IPS-NIHi11 (cell line): ENCODE measurements at places on chromosomes 6 and 20.

DNA sequence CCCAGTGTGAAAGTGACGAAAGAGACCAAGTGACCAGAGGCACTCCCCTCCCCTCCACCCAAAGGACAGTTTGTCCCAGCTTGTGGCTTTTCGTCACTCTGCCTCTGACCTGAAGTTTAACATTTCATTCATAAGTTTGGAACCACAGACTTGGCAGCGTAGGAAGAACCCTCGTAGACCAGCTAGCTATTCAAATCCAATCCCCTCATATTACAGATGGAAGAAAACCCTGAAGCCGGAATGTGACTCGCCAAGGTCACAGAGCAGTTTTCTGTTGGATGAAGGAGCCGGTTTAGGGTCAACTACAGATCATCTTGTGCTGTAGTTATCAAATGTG lies 3.9 kb upstream of the SYS1 start:
- no peak for DNase-seq

DNA sequence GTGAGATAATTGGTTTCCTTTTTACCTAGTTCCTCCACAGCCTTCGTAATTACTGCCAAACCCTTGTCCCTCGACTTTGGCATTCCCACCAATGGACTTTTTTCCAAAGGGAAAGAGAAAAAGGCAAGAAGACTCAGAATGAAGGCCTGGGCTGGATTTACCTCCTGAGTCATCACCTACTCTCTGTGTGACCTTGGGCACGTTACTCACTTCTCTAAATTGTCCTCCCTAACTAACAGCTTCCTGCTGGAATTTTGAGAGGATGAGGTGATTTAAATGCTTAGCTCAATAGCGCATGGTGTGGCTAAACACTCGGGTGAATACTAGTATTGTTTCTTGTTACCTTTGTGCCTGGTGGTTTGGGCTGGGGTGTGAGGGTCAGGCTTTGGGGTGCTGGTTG lies 146.6 kb downstream of the DHX35 start:
- no peak for DNase-seq

DNA sequence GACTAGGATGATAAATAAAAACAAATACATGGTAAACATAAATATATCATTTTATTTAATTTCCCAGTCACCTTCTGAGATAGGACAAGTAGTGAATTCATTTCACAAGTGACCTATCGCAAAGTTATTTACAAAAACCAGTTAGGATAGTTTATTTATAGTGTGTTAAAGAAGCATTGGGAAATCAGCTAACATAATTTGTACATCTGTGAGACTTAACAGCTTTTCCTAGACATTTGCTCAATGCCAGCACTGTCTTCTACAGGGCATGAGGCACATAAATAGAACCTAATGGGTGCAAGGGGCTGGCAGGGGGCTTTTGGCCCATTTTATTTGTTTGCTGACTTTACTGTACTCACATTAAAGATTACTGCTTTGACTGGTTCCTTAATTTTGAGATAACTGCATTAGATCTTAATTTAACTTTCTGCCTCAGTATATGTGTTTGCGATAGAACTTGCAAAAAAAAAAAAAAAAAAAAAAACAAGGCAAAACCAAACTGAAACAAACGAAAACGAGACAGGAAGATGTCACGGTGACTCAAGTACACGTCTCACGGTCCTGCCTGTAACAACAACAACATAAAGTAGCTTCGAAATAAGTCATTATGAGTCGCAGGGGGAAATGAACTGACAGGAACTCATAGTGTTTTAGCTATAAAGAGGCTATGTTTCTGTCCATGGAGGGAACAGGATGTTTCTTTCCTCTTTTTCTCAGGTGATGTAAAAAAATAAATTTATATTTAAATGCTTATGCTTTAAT lies 133.7 kb upstream of the GMDS start:
- DNase-seq, result no peak

DNA sequence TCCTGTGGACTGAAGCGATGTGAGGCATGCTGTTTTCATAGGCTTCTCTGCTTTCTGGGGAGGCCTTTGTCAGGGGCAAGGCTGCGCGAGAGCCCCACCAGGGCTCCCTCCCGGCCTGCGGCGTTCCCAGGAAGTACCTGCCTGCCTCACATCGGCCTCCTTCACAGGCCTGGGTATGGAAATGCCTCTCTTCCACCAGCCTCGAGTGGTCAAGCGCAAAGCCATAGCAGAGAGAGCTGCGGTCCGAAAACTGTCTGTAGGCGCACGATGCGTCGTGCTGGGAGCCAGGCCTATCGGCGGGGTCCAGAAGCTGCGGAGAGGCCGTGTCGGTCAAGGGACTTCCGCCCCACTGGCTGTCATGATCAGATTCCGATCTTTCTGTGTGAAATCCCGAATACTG lies 71.2 kb downstream of the SIM1 start:
- no peak for DNase-seq

GRCh38 chr20:57294550-57294949 lies 28.1 kb upstream of the BMP7 start:
- DNase-seq, result no peak

DNA sequence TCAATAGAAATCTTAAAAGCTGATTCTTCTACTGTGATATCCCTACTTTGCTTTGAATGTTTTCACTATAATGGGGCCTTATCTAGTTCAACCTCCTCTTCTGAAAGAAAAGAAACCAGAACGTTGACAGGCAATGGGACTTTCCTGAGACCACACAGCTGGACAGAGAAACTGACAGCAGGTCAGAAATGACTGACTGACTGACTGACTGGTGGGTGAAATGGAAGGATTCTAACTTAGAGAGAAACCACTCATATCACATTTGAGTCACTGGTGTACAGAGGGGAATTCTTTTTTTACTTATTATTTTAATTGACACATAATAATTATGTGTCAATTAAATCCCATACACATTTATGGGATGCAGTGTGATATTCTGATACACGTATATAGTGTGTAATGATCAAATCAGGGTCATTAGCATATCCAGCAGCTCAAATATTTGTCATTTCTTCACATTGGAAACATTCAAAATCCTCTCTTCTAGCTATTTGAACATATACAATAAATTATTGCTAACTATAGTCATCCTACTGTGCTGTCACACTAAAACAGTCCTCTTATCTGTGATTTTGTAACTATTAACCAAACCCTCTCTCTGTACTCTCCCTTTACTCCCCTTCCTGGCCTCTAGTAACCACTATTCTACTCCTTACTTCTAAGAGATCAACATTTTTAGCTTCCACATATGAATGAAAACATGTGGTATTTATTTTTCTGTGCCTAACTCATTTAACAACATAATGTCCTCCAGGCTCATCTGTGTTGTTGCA lies 64.8 kb upstream of the NRSN1 start:
- no peak for DNase-seq

DNA sequence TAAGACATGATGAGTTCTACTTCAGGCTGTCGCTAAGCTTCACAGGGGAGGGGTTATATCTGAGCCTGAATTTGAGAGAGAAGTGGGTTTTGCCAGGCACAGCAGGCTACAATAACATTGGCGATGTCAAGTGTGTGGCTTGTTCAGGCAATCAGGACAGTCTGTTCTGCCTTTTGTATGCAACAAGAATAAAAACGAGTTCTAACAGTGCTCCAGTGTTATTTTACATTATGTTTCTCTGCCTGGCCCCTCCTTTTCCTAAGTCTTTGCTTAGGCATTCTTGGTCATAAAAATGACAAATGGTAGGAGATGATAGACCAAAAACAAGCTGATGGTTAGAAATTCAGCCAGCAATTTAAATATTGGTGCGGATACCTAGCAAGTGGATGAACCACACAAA lies 26.8 kb downstream of the PAQR8 start:
- no peak for DNase-seq

- no peak for DNase-seq
Measured at GRCh38 chr6:122276637-122277036, 122.8 kb upstream of the HSF2 start.

DNA sequence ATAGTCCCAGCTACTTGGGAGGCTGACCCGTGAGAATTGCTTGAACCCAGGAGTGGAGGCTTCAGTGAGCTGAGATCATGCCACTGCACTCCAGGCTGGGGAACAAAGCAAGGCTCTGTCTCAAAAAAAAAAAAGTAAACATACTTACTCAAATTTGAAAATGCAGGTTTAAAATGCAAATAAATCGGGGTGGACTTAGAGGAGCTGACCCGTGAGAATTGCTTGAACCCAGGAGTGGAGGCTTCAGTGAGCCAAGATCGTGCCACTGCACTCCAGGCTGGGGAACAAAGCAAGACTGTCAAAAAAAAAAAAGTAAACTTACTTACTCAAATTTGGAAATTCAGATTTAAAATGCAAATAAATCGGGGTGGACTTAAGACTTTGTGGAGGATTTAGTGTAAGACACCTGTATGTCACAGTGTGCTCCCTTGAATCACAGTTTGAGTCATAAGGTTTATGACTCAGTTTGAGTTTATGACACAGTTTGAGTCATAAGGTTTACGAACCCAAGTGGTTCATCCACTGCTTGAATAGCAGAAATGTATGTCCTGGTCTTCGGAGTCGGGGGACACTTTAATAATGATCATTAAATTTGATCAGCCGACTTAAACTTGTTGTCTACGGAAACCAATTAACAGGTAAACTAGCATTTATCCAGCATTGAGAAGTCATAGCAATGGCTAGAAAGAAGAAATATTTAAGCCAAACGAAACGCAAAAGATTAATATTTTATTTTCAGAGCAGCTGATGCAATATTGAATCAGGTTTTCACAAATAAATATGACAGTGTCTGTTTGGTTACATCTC lies 6.8 kb upstream of the MRPS10 start:
- DNase-seq, result no peak

GRCh38 chr6:37492991-37493660 lies 6.6 kb downstream of the CCDC167 start:
- no peak for DNase-seq

- DNase-seq, result no peak
Measured at GRCh38 chr6:153735761-153736160, 303.3 kb upstream of the OPRM1 start.

GRCh38 chr6:12170351-12171092 lies 119.6 kb upstream of the EDN1 start:
- DNase-seq, result no peak

DNA sequence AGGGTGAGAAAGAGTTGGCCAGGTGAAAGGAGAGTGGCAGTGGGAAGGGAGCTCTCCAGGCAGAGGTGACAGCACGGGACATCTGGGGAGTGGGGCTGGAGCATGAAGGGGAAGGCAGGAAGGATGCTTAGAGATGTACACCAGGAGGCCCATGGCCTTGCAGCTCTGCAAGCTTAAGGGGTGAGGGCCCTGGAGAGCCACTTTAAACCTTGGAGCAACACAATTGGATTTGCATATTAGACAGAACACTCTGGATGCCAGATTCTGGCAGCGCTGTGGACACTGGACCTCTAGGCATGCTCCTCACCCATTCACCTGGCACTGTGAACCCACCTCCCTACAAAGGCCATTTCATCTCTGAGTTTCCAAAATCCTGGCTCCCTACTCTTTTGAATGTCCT lies 3.7 kb upstream of the CD40 start:
- no peak for DNase-seq

DNA sequence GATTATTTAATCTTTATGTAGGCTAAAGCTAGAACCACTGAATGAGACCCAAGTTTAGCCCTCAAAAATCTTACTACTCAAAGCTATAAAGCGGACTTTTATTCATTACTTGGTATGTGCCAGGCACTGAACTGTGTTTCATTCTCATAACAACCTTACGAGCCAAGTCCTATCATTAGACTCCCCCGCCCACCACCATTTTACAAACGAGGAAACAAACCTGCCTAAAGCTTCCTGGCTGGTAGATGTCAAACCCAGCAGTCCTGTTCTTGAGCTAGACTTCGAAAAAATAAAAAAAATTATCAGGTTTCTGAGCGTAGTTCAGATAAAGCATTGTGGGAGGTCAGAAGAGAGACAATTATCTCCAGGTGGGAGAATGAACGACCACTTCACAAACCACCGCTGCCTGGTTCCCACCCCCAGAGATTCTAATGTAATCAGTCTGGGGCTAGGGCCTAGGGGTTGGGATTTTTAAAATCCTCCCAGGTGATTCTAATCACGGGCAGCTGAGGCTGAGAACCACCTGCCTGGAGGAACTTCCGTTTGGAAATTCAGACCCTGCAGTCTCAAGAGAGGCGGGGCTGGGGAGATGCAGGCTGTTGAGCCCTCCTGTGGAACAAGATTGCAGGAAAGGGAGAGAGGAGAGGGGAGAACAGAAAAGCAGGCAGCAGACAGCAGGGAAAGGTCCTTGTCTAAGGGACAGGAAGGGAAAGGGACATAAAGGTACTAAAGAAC lies 8.6 kb downstream of the ADTRP start:
- peak; percentile 56 for DNase-seq

DNA sequence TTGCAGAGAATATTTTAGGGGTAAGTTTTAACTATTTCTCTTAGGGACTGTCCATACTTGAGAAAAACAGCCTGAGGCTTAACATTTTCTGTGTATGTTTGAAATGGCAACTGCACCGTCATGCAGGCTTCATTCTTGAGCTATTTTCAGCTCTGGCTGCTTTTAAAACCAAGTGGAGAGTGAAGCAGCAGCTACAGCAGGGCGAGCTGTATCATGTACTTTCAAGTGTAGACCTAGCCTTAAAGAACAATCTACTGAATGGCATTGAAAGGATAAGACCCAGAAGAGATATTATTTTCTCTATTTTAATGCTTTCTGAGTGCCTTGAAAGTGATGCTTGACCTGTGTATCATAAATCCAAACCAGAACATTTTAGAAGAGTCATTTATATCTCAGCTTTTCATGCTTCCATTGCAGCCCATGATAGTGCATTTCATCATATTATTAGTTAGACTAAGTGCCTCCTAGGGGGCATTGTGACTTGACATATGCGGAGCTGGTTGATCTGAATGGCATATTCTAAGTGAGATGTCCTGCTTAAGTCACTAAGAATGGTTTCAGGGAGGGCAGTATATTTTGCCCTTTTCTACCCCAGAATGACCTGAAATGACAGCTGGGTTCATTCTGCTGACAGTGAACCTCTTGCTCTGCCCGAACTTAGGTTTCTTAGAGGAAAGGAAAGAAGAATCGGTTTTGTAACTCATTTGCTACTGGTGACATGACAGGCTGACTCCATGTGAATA lies 85.3 kb downstream of the NKAIN2 start:
- no peak for DNase-seq

GRCh38 chr6:166933396-166933795 lies 23.0 kb downstream of the RNASET2 start:
- DNase-seq, result no peak

- DNase-seq, result no peak
Measured at GRCh38 chr6:113187661-113188060, 669.5 kb upstream of the MARCKS start.

DNA sequence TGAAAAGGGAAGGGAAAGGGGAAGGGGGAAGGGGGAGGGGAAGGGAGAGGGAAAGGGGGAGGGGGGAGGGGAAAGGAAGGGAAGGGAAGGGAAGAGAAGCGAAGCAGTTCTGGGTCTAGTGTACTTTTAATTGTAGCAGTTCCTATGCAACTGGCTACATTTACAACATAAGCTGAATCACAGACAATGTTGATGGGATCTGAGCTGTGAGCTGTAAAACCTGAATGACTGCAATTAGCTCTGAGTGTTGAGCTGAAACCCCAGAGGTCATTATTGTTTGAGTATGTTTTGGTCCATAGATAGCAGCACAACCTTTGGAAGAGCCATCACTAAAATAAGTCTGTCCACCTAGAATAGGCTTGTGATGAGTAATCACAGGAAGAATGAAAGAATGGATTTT lies 7.2 kb upstream of the ABHD12 start:
- DNase-seq, result no peak

GRCh38 chr6:34295721-34296120 lies 46.9 kb upstream of the SMIM29 start:
- no peak for DNase-seq

- no peak for DNase-seq
Measured at GRCh38 chr6:150636808-150637207, 37.1 kb downstream of the PLEKHG1 start.

GRCh38 chr6:107698146-107698545 lies 126.0 kb downstream of the SCML4 start:
- no peak for DNase-seq
